NCI-H2081 (cell line): ENCODE measurements at places on chromosomes 11 and 22.
A peak's percentile ranks its signal among the peaks of the same experiment; 100 is the strongest.

DNA sequence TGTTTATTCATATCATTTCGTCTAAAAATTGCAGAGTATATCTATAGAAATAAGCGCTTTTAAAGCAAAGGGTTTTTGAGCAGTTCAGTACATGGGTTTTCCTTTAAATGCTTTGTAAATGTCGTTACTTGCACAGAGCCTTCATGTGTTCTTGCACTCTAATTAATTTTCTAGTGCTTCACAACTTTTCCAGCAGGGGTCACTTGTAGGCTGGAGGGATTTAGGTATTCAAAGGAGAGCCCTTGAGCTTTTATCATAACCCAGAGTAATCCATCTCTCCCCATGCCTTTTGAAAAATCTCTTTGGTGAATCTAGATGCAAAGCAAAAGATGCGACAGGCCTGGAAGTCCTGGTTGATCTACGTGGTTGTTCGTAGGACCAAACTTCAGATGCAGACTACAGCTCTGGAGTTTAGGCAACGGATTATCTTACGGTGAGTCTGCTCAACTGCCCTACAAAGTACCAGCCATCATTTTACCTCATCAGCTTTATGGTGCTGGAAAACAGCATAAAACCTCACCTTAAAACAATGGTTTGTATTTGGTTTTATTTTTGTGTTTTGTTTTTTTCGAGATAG lies 60.4 kb downstream of the SFI1 start:
- no peak for DNase-seq

DNA sequence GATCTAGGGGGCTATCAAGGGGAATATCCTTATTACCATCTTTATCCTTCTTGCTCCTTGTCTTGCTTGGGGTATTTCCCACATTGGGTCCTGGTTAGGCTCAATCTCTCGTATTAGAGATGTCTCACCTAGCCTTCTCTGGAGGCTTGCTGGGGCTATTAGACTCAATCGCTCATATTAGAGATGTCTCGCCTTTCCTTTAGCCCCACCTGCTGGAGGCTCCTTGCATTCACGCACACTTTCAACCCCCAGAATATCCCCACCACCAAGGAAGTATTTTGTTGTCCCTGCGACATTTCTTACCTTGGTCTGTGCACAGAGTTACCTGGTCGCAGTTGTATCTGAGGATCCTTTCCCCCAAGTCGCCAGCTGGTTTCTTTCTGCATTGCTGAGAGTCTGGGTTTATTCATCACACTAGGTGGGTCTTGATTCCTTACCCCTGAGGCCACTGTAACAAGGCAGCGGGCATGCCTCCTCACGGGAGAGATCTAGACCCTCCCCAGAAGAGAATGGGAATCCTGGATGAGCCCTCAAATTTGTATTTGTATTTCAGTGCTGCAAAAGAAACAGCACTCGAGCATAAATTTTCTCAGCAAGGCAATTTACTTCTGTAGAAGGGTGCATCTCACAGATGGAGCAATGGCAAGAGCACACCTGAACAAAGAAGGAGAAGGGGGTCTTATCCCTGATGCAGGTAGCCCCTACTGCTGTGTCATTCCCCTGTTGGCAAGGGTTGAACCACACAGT lies 15.9 kb upstream of the HYLS1 start:
- DNase-seq, result peak; percentile 43

DNA sequence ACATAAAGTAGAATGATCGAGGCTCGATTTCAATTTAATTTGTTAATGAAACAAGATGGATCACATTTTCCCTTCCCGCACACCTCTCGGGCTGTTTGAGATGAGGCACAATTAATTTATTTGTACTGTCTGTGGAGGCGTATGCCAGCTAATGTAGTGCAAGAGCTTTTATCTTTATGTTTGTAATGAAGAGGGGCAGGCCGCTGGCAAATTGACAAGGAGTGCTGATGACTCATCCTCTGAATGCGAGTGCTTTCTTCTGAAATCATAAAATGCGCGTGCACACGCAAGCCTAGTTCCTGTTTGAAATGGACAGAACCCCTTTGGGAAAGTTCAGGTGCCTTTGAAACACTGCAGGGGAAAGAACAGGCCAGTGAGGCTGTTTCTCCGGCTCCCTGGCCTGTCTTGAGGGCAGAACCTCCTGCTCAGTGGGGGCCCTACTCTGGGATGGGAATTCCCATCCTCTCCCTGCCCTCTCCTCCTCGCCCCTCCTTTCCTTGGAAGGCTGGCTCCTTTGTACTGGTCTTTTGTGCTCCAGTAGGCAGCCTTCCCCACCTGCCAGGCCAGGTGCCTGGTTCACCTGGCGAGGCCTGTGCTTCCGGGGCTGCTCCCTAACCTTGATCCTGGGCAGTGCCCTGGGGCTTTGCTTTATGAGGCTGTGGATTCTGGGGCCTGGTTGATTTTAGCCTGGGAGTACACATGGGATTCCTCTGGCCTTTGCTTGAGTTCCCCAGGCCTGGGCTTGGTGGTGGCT lies 50.3 kb downstream of the TEAD1 start:
- DNase-seq, result peak; percentile 89

GRCh38 chr11:129434641-129435498 lies 59.2 kb downstream of the BARX2 start:
- DNase-seq, result no peak

DNA sequence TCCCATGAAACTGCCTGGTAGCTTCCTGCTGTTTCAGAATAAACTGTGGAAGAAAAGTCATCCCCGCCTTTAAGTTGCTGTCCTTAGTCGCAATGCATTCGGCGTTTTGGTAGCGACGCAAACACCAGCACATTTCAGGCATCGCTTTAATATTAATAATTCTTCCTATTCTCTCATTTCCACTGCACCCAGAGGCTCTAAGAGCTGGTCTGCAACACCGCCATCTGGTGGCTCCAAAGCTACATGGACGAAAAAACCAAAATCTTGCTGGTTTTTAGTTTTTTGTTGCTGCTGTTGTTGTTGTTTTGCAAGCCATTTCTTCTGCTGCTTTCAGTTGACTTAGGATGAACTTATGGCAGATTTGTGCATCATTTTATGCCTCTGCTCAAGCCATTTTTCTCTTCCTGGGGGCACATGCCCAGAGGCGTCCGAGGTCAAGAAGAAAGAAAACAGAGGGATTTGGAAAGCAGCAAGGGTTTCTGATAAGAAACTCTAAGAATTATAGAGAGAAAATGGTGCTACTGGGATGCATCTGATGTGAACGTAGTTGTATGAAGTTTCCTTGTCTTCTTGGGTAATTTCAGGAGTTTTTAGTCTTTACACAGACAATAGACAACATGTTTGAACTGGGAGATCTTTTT lies 345.4 kb upstream of the KIRREL3 start:
- peak; percentile 38 for DNase-seq

GRCh38 chr11:57479911-57480310 lies 19.6 kb downstream of the RTN4RL2 start:
- DNase-seq, result no peak

DNA sequence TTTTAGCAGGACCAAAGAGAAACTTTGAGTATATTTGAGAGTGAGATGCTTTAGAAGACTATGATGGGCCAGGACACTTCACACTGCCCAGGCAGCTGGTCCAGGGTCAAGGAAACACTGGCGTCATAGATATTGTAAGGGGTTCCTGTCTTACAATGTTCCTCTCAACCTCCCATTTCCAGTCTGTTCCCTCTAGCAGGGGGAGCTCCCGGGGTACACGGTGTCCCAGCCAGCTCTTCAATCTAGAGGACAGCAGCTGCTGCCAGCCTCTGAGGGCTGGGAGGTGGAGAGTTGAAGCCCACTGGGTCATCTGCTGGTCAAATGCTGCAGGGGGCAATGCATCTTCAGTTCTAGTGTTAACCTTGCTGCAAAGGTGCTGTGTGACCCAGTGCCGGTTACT lies 40.7 kb upstream of the TIMP3 start:
- no peak for DNase-seq

DNA sequence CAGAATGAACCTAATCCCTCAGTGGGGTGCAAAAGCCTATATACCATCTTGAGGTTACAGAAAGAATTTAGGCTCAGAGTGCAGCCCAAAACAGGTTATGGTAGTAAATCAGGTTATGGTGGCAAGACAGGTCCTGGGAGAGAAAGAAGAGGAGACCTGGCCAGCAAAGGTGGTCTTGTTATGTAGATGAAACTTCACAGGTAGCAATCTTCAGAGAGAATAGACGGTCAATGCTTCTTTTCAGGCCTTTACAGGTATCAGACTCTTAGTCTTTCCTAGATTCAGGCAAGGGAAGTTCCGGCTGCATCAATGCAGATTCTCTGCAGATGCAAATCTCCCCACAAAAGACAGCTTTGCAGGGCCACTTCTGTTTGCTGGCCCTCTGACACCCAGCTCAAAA lies 45.8 kb upstream of the SORL1 start:
- DNase-seq, result no peak

DNA sequence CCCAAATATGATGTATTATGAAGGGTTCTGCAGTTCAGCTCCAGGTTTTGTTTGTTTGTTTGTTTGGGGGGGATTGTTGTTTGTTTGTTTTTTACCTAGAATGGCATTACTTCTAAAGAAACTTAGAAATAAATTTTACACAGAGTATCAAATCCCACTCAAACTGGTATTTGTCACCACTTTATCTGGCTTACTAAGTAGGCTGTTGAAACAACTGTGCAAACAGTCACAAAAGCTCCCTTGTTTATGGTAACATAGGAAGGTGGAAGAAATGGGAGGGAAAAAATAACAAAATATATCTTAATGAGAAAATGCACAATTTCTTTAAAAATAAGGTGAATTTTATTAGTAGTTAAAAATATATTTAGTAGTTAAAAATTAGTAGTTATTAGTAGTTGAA lies 108.3 kb upstream of the ANO5 start:
- no peak for DNase-seq

GRCh38 chr11:123640677-123641494 lies 13.5 kb downstream of the SCN3B start:
- DNase-seq, result peak; percentile 39

DNA sequence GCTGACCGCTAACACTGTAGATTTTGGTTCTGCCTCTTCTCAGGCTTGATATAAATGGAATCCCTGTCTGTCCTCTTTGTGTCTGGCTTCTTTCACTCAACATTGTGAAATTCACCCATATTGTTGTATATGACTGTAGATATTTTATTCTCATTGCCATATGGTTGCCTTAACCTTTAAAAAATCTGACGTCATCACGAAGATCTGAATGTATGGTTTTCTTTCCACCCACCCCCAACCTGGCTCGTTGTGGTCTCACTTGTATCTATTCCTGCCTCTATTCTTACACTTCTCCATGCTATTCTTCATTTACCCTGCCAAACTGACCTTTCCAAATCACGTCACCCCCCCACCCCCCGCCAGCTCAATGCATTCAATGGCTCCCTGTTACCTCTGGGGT lies 21.9 kb upstream of the C22orf42 start:
- DNase-seq, result no peak

DNA sequence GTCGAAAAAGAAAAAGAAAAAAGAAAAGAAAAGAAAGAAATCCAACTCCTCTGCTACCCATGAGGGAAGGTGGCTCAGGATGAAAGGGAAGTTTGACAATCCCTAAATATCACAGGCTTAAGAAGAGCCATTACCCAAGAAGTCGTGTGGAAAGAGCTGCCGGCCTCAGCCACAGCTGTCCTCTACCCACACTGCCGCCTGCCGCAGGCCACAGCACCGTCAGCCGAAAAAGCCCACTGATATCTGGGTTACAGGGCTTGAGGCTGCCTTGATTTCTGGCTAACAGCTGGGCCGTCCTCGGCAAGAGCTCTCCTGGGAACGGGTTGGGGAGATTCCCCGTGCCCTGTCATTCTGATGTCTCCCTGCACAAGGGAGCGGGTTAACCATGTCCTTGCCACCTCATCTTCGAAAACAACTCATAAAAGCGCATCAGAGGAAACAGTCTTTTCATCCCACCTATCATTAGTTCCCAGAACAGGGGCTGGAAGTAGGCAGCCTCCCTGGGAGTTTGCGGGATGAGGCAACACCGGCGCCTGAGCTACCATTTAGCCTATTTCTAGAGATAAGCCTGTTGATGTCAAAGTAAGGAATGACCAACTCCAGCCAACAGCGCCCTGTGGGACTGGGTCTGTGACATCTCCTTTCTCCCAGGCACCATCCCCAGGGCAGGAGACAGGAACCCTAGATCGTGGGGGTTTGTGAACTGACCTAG lies 21.8 kb upstream of the SNX32 start:
- no peak for DNase-seq

DNA sequence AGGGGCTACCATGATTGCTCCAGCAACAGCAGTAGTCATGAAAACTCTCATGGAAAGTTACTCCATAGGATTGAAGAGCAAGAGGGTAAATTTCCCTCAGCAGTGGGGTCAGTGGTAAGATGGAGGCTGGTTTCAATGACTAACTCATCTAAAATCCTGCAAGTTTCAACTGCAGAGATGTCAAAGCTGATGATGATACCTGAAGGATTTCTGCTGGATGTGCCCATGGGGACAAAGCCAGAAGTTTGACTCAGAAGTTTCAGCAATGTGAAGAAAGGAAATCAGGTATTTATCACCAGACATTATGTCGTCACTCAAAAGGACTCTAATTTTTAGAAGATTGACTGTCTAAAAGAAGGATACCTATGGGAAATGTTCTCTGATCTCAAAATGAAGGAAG lies 29.1 kb downstream of the RAB38 start:
- DNase-seq, result no peak

GRCh38 chr11:61841636-61842527 lies 13.8 kb downstream of the FADS2 start:
- DNase-seq, result no peak

- DNase-seq, result no peak
Observed at GRCh38 chr22:26777156-26777801, 119.9 kb downstream of the MIAT start.

- no peak for DNase-seq
Observed at GRCh38 chr11:114180301-114181055, 115.7 kb upstream of the NNMT start.

DNA sequence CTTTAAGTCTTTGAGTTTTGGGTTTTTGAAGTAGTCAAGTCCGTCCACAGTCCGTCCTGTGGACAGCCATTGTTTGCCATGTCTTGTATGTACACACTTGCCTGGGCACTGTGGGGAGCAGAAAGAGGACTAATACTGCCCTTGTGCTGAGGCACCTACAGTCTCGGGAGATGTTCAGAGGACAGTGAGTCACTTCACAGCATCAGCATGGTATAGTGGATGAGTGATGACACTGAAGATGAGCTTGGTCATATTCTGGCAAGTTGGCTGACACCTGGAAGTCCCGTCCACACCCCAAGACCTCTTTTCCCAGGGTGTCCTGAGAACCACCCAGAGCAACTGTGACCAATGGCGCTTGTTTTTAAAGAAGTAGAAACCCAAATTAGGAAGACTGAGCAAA lies 29.2 kb downstream of the NF2 start:
- DNase-seq, result no peak

DNA sequence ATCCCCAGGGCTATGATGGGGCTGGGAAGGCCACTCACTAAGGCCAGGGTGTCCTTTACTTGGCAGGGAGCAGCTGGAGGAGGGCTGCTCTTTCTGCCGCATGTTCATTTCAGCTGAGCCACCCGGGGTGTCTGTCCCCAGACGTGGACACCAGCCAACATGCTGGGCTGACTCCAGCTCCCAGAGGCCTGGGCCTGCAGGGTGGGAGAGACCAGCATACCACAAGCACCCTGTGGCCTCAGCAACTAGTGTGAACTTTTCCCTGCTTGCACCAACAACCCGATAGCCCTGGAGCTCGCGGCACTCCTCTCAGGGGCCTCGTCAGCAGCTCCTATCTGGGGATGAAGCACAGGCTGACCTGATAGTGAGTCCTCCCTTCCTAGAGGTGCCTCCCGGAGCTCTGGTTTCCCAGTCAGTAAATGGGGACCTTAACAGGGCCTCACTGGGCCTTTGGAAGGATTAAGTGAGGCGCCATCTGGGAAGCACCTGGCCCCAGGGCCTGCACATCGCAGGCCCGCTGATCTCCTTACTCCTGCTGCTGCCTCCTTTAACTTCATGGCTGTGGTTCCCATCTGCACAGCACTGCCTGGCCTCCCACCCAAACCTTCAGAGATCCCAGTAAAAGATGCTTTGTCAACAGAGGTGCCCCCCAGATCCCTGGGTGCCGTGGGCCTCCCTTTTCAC lies 83.4 kb downstream of the GALNT18 start:
- DNase-seq, result peak; percentile 82
